ENCODE measurements at places on chromosomes 7 and 10. TPM values are rescaled to one million over a fixed set of nuclear protein-coding genes. Genes with fewer than 3 reads are reported as not detected.

- DNase-seq = no peak
Observed at GRCh38 chr10:64619102-64619501, 1097.9 kb downstream of the REEP3 start.

GRCh38 chr7:18444826-18445225 lies 50.7 kb upstream of the HDAC9 start:
- DNase-seq = no peak

DNA sequence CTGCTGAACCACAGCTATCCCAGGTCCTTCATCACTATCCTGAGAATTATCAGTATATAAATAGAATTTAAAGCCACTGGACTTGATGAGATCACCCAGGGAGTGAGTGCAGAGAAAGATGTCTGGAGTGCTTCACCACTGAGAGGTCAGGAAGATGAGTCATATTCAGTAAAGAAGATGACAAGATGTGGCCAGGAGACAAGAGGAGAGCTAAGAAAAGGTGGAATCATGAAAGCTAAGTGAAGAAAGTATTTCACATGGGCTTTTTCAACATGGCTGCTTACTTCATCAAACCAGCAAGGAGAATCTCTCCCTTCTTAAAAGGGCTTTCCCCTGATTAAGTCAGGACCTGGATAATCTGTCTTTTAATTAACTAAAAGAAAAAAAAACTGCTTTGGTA lies 9.1 kb upstream of the PRKAR2B start:
- DNase-seq = no peak

DNA sequence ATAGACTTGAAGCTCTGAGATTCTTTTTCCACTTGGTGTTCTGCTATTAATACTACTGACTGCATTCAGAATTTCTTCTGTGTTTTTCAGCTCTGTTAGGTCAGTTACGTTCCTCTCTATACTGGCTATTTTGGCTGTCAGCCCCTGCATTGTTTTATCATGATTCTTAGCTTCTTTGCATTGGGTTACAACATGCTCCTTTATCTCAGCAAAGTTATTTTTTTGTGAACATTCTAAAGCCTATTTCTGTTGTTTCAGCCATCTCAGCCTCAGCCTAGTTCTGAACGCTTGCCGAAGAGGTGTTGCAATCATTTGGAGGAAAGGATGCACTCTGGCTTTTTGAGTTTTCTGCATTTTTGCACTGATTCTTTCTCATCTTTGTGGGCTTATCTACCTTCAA lies 201.5 kb upstream of the GNAI1 start:
- no peak for DNase-seq

DNA sequence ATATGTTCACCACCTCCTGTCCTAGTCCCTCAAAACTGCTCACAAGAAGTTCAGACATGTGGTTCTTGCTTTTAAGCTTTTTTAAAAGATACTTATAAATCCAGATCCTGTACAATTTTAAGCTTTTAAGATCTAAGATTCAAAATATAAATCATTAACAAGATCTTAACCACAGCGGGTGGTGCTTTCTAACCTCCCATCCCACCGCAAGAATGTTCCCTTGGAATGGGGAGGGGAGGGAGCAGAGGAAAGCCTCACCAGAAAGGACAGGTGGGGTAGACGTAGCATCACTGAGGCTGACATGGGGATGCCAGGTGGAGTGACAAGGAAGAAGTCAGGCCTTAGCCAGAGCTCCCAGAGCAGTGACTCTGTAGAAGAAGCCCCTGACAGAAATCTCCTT lies 133.5 kb downstream of the C1GALT1 start:
- no peak for DNase-seq

DNA sequence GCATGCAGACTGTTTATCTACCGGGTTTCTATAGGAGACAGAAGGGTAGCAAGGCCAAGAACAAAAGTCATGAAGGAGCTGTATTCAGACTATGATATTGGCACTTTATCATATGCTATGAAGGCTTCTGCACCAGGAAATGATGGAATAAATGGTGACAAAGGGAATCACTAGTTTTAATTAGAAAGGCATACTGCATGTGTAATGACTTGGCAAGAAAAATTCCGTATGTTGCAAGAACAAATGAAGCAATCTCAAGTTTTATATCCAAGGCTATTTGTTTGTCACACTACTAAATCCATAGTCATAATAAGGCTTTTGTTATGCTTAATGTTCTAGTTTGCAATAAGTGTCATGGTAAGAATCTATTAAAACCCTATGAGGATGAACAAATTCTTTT lies 230.9 kb downstream of the ZEB1 start:
- no peak for DNase-seq

DNA sequence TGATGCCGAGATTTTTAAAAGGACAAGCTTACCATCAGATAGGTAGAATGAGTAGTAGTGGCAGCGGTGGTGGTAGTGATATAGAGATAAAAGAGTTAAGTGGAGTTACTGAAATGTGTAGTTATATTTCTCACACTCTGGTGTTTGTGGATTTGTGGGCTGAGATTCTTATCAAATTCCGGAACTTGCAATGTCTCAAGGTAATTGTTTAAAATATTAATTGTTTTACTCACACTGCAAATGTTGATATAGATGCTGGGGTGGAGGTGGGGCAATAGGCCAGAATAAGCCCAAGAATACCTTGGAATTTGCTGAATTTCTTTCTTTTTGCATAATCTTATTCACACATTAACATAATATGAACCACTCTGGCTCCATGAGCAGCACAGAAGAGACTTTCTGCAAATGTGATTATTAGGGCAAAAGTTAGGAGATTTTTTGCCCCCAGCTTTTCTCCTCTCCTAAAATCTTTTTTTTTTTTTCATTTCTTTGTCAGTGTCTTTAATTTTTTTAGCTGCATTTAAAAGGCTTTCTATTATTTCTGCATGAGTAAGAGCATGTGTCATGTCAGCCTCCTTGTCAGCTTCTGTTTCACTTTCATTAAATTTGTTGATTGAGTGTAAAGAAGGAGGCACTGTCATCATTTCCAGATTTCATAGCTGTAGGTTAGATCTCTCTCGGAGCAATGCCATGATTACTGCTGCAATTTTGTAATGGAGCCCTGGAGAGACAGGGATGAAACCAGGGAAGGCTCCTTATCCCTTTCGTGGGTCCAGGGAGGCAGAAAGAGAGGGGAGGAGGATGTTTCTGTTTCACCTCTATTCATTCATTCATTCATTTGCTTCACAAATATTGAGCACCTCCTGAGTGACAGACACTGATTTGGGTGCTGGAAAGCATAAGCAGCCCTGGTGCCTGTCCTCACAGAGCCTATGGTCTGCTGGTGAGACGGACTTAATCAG lies 13.1 kb upstream of the SGMS1 start:
- no peak for DNase-seq

- no peak for DNase-seq
Observed at GRCh38 chr7:158050978-158051651, 536.5 kb downstream of the PTPRN2 start.

- DNase-seq = peak; percentile 62
Observed at GRCh38 chr10:101260764-101261481, 31.7 kb upstream of the LBX1 start.

GRCh38 chr7:119197172-119197876 lies 972.8 kb downstream of the ANKRD7 start:
- DNase-seq = no peak

DNA sequence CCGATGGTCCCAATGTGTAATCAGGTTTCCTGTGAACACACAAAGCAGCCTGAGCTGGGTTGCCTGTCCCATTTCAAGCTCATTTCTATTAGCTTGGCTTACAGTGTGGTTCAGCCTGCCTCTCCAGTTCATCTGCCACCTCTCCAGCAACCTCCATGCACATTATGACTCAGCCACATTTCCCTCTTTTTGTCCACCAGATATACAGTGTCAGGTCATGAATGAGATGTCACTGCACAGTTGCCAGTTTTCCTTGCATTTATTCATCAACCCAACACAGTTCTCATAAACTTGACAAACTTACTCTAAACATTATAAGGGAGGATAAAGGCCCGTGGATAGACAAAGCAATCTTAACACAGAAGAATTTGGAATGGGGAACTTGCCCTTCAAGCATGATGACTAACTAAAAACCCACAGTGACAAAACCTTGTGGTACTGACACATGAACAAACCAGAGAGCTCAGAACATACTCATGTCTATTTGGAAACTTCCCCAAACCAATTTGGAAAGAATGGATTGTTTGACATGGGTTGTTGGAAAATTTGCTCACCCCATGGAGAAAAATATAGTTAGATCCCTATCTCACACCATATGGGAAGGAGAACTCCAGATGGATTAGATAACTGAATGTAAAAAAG lies 2.5 kb upstream of the CFAP58 start:
- no peak for DNase-seq

DNA sequence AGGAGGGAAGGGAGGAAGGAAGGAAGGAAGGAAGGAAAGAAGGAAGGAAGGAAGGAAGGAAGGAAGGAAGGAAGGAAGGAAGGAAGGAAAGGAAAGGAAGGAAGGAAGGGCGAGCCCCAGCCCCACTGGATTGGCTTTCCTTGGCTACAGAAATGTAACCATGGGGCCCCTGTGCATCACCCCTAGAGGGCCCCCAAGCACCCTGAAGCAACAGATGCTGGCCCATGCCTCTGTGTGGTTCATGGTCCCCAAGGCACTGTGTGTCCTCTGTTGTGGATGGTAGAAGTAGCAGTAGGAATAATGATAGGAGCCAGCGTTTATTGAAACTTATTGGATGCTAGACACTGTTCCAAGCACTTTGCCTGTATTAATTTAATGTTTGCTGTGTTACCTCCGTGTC lies 116.6 kb upstream of the MACROH2A2 start:
- no peak for DNase-seq

DNA sequence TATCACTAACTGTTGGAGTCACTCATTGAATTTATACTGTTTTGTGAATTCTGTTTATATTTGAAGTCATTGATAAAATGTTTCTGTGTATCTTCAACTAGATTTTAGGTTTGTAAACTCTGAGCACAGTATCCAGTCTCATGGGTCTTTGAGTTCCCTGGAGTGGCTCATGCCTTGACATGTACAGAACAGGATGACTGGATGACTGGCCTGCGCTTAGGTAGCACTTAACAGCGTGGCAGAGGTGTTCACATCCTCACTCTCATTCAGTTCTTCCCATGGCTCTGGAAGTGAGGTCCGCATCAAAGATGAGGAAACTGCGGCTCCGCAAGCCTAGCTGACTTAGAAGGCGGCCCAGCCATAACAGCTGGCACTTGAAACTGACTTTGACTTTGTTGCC lies 576.9 kb downstream of the SUGCT start:
- no peak for DNase-seq

GRCh38 chr7:18671176-18671575 lies 175.6 kb downstream of the HDAC9 start:
- no peak for DNase-seq

- no peak for DNase-seq
Observed at GRCh38 chr7:29567174-29567573, 3.5 kb downstream of the PRR15 start.

DNA sequence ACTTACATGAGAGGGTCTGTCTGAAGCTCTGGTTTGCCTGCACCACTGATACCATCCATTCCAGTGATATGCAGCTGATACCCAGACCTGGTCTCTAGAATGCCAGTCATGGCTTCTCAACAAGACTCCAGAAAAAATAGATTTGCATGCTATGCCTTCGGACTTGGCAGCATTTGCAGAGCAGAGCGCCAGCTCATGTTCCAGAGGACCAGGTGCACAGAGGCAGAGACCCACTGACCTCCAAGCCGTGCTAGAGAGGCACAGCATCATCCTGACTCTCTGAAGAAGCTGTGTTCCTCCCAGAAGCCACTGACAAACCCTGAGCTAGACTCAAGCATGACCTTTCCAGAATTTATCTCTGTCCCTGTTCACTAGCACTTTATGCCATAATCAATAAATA lies 6.9 kb upstream of the PRKAG2 start:
- DNase-seq = no peak

DNA sequence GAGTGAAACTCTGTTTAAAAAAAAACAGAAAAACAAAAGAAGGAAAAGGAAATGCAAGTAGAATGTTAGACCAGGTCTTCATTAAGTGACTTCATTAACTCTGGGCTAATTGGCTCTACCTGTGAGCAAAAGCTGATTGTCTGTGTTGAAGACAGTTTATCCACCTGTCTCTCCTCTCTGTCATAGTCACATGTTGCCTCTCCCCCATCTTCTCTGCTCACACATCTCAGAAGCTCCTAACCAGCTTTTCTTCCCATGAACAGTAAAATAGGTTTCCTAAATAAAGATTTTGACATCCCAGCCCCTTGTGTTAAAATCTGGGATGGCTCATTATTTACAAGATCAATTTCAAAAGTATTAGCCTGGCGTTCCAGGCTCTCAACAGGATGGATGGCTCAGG lies 222.7 kb downstream of the CACNB2 start:
- no peak for DNase-seq

- DNase-seq = no peak
Observed at GRCh38 chr7:89837515-89837914, 316.8 kb upstream of the STEAP1 start.

DNA sequence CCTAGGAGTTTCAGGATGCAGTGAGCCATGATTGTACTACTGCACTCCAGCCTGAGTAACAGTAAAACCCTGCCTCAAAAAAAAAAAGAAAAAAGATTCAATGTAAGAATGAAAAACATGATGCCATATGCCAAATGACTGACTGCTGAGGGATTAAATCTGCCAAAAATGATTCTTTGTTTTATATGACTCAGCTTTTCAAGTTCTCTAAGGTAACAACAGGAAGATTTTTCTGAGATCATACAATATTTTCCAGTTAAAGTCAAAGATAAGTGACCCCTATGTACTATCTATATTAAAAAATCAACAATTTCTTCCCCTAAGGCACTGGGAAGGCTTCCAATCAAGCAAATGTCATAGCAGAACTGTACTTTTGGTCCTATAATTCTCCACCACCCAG lies 271.2 kb upstream of the IMMP2L start:
- no peak for DNase-seq

GRCh38 chr10:132237871-132238270 lies 51.1 kb downstream of the DPYSL4 start:
- DNase-seq = no peak

DNA sequence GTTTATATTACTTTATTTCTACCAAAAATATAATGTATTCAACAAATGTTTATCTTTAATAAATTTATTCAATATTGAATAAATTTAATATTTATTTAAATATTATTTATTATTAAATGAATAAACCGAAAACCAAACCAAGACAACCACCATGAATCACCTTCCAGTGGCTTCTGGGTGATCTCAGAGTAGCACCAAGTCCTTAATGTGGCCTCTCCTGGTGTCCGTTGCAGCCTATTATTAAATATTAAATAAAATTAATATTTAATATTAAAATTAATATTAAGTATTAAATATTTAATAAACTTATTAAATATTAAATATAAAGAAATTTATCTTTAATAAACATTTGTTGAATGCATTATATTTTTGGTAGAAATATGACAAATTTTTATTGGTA lies 143.3 kb upstream of the PLPP4 start:
- no peak for DNase-seq

GRCh38 chr7:102054158-102054557 lies 232.5 kb upstream of the SH2B2 start:
- DNase-seq = no peak

GRCh38 chr7:38679419-38679818 lies 48.2 kb upstream of the AMPH start:
- no peak for DNase-seq

- DNase-seq = no peak
Observed at GRCh38 chr10:69213591-69214311, 6.4 kb upstream of the HKDC1 start.

The FAM13C gene
- 8.8 TPM for total RNA-seq

The PTPN20 gene
- 1.9 TPM for total RNA-seq

The TMEM176A gene
- 288 TPM for total RNA-seq

The SLC39A12 gene
- total RNA-seq = 0.16 TPM

The ANXA8 gene
- 0.16 TPM for total RNA-seq

The WNT16 gene
- total RNA-seq = not detected

The FXYD4 gene
- 109 TPM for total RNA-seq

The IGF2BP3 gene
- 0.85 TPM for total RNA-seq

The PHKG1 gene
- total RNA-seq = 0.91 TPM

Data from kidney (tissue), 22 donors.